EL (cell line): ENCODE measurements at places on chromosomes 1 and 21.
A peak's percentile ranks its signal among the peaks of the same experiment; 100 is the strongest.

- DNase-seq: no peak
These were observed 41.5 kb downstream of the LHX9 start for GRCh38 chr1:197958438-197959305.

GRCh38 chr1:165454091-165454610 is 9.2 kb upstream of the RXRG start:
- DNase-seq: no peak

DNA sequence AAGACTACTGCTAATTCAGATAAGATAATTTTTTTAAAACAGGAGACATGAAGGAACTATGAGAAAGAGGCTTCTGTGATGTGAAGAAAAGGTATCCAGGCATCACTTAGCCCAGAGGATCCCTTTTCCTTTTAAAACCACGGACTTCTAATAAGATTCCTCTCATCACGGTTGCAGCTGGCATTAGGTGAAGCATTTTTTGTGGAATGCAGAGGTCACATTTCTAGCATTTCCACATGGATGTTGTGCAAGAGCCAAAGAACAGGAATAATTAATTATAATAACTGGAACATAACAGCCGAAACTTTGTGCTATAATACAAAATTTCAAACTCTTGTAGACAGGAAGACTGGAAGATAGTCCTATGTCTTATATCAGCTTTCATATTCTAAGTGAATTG is 27.6 kb downstream of the CYP2J2 start:
- DNase-seq: peak; percentile 3

DNA sequence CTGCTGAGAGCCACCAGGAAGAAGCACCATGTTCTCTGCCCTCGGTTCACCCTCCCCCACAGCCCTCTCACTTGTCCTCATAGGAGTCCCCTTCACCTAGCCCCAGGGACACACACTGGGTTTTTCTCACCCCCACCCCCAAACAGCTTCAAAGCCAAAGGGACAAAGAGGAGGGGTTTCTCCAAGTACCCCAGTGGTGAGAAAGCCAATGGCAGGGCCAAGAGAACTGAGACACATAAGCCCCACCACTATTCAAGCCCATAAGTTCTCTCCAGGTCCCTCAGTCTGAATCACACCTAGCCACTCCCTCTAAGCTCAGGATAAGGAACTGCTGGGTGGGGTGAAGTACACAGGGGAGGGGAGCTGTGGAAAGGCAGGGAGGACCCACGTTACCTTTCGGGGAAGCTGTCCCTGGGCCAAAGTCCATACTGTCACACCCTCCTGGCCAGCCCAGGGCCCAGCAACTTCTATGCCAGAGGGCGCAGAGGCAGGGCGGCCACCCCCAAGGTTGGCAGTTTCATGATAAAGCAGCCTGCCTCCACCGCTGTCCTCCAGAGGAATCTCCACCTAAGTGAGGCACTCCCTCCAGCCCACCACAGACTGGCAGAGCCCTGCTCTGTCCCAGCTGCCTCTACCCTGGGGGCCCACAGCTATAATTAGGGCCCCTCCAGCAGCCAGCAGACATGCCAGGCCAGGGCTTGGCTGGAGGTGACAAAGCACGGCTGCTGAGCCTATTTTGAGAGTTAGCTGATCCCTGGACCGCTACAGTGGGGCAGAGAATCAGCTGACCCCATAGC is 39.0 kb upstream of the PPP1R15B start:
- DNase-seq: no peak

DNA sequence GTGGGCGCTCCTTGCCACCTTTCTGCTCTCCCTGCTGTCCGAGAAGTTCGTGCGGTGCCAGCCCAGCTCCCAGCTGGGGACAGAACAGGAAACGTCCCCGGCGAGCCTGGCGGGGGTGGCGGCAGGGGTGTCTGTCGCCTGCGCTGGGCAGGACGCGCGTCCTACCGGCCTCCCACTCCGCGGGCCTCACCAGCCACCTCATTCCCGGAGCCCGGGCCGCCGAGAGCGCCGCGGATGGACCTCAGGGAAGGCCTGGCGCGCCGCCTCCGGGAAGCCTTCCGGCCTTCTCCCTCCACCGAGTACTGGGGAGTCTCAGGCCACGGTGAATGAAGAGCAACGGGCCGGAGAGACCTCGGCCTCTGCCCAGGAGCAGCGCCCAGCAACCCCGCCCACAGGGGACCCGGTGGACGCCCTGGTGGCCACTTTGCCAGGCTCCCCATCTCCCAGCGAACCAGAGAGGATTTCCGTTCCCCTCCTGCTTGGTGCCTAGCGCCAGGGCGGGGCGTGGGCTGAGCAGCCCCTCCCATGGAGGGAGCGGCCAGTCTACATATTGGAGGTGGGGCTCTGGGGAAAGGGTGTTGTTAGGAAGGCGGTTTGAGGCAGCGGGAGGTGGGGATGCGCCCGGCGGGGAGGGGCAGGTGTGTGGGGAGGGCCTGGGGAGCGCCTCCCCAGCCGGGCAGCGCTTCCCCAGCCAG is 9.5 kb upstream of the TNFRSF14 start:
- DNase-seq: peak; percentile 89

GRCh38 chr1:167252986-167253385 is 32.3 kb downstream of the POU2F1 start:
- DNase-seq: no peak

DNA sequence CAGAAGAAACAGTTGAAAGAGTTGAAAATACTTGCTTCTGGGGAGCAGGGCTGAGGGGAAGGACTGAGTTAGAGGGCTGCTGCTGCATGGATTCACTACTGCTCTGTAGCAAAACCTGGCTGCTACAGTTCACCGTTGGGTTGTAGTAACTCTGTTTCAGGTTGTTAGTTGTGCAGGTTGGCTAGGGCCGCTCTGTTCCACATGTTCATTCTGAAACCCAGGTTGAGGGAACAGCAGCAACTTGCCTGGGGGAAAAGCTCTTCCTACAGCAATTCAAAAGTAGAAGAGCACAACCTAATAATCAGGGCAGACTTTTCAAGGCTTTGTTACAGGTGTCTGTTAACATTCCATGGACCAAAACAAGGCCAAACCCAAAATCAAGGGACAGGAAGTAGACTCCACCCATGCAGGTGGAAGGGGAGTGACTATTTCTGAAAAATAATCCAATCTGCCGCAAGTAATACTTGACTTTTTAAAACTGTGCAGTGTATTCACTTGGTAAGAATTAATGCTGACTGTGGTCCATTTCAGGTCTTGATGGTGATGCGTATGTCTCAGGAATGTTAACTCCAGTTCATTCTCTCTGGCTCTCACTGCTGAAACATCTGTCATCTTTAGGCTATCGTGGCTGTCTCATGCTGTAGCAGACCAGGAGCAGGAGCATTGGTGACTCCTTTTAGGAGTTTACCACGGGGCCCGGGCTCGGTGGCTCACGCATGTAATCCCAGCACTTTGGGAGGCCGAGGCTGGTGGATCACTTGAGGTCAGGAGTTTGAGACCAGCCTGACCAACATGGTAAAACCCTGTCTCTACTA is 5.1 kb upstream of the PARK7 start:
- DNase-seq: peak; percentile 81

DNA sequence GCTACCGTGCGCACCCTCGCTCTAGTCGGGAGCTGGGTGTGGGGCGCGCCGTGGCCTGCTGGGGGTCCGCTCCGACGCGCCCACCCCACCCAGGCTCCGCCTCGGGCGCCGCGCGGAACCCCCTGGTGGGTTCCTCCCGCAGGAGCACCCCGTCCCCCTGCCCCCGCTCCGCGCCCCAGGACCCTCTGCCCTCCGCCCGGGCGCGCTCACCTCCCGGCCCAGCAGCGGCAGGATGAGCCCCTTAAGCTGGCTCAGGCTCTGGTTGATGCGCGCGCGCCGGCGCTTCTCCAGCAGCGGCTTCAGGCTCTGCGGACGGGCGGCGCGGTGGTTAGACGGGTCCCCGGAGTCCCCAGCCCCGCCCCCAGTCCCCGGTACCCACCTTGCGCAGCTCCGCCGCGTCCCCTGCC is 319 bp downstream of the HES2 start:
- DNase-seq: no peak

- no peak for DNase-seq
These were observed 12.1 kb downstream of the USP24 start for GRCh38 chr1:55203064-55203463.

DNA sequence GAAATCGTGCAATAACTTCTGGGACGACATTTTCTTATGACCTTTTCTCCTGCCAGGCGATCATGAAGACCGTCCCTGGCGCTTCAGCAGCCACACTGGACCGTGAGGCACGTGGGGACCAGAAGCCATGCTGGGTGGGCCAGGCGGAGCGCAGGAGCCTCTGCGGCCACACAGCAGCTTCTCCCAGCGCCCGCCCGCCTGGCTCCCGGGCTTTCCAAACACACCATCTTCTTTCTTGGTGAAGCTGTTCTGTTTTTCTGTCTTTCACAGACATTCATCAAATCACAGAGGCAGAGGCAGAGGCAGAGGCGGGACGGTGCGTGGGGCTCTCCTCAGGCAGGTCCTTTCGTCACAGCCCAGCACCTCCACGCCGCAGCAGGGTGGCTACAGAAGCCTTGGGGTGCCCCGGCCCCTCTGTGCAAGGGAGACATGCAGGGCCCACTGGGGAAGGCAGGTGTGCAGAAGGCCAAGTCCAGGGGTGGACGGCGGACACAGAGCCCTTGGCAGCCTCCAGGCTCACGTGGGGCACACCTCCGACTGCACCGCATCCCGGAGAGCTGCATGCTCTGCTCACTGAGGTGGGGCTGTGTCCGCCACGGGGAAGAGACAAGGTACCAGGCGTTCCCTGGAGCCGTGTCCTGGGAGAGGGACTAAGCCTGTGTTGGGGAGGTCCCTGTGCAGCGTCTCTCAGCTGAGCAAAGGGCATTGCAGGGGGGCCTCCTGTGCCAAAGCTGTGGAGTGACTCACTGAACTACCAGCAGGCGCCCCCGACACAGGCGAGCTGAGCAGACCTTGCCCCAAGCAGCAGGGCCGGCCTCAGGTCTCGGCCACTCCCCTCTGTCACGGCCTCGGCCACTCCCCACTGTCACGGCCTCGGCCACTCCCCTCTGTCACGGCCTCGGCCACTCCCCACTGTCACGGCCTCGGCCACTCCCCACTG is 2.6 kb upstream of the TMEM240 start:
- no peak for DNase-seq

DNA sequence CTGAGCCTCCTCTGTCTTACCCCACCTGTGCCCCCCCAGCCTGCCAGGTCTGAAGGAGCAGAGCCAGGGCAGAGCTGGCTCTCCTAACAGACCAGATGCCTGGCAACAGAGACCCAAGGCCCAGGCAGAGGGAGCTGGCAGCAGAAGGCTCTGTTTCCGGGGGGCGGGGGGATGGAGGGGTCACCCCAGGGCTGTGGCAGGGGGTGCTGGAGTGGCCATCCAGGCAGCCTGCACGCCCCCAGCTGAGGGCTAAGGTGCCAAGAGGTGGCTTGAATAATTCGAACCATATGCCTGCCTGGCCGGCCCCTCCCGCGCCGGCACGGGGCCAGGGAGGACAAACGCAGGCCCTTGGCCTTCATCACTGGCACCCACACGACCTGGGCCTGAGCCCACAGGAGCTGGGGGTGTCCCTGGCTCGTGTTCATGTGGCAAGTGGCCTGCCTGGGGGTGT is 16.0 kb upstream of the PLEKHG5 start:
- DNase-seq: no peak

DNA sequence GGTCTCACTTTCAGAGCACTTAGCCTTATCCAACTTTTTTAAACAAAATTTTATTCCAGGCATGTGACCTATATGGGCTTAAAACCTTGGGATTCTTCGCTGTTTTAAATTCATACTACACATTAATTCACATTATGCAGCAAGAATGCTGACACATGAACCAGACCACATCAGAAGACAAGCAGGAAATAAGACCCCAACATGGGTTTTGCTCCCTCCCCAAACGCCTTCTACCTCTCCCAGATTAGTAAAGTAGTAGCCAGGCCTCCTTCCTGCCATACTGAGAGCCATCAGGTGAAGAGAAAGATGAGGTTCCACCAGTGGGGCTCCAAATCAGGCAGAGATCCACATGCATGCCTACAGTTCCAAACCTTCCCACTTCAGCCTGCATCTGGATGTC is 3.7 kb downstream of the IGSF3 start:
- DNase-seq: no peak

- DNase-seq: no peak
These were observed 1.0 kb downstream of the ARID1A start for GRCh38 chr1:26696654-26697430.

- no peak for DNase-seq
These were observed 22.0 kb upstream of the DISP3 start for GRCh38 chr1:11456965-11457364.

GRCh38 chr1:40825435-40825788 is 36.8 kb downstream of the CITED4 start:
- no peak for DNase-seq

DNA sequence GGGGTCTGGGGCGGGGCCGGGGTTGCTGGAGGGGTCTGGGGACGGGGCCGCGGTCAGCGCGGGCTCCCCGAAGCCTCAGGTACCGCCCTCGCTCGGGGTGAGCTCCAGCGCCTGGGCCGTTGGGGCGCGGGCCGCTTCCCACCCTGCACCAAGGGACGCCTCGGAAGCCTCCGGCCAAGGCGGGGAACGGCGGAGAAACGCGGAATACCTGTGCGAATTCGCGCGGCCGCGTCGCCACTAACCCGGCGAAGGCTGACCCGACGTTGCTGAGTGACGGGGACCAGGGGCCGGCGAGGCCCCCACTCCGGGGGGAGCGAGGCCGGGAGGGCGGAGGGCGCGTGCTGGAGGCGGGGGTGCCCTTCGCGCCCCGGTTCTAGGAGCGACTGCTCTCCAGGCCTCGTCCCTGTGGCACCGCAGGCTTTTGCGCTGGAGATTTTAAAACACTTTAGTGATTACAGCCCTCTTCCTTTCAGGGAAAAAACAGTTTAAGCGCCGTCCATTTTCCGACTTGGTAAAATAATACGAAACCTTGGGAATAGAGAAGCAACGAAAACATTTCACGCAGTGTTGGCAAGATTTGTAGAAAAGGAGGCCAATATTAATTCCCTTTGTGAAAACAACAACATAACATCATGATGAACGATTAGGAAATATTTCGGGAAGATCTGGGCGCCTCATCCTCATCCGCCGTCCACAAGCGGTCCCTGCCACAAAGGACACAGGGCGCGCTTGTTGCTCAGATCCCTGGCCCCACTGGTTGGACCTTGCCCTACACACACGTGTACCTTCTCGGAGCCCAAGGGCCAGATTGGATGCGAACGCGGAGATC is 971 bp upstream of the GNG4 start:
- DNase-seq: peak; percentile 22

GRCh38 chr1:225280563-225280962 is 147.3 kb downstream of the LBR start:
- DNase-seq: no peak

GRCh38 chr1:36350659-36351226 is 27.3 kb upstream of the EVA1B start:
- DNase-seq: peak; percentile 95
